ENCODE measurements at places on chromosomes 6 and 20.

DNA sequence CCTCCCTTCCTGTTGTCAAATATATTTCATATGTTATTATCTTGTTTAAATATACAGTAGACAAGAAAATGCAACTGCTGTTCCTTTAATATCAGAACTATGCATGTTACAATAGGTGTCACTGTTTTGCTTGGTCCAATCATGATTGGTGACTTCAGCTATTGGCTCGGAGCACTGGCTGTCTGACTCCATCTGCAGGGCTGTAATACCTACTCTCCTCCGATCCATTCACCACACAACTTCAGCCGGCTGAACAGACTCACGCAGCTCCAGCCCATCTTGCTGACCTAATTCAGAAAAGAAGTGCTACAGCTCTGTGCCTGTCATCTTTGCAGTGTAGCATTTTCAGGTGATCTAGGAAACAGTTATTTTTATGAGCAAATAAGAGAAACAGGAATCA lies at the start of gene BTBD3:
BTBD3 (plus strand) TSS at position 231 of the 400 bp plus-strand sequence. CDS start 383 bp downstream, outside the sequence.
- DNase-seq = peak; percentile 92

GRCh38 chr6:137342607-137343190 lies 123.5 kb upstream of the IFNGR1 start:
- DNase-seq = no peak

DNA sequence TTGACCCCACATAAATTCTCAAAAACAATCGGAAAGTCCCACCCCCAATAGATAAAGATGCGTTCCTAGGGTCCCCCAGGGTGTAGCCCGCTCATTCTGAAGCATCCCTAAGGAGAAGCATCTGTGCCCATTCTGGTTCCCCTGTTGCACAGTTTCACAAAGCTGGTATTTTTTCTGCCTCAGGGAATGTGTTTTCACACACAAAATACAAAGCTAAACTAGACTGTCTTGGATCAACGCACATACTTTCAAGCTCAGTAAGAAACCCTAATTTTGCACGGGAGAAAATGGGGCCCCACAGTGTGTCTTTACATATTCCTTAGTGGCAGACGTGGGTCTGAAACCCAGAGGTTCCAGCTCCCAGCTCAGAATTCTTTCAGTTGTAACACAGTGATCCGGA lies 6.1 kb downstream of the FOXQ1 start:
- no peak for DNase-seq

DNA sequence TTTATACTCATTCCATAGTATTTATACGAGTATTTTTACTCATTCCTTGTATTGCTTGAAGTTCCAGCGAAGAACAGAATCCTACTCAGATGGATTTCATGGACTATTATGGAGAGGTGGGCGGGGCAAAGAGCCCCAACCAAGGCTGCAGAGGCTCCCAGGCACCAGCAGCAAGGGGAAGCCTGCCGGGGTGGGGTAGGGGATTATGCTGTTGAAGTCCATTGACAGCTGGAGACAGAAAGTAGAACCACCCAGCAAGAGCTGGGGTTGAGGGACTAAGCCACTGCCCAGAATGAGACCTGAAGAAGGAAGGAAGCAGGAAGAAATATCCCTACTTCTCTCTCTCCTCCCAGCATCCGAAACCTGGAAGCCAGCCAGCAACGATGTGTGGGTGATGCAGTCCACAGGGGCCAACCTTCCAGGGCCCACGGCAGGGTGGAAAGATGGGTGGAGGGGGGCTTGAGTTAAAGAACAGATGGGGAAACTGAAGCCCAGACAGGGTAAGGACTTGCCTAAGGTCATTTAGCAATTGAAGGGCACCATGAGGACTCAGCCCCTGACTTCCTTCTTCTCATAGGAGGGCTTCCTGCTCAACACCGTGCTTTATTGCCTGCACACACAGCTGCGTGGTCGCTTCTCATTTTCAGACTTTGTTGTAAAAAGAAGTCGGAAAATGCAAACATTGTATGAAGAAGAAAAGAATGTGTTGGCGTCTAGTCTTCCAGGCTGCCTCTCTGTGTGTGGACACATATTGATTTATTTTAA lies 18.3 kb upstream of the GTSF1L start:
- DNase-seq = no peak

GRCh38 chr6:81003156-81003555 lies 749.3 kb downstream of the TENT5A start:
- DNase-seq = no peak

DNA sequence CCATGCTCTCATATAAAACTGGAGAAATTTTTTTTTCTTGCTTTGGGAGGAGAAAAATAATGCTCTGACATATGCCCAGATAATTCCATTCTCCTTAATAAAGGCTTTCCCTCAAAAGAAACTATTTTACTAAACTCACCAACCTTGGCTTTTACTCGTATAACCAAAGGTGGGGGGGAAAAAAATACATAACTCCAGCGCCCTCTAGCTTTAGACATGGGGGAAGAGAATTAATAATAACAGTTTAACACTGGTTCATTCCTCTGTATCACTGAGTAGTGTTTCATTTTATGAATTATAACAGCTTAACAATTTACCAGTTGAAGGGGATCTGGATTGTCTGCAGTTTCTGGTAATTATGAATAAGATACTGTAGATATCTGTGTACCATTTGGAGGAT lies 1226.1 kb downstream of the GRIK2 start:
- DNase-seq = peak; percentile 7

DNA sequence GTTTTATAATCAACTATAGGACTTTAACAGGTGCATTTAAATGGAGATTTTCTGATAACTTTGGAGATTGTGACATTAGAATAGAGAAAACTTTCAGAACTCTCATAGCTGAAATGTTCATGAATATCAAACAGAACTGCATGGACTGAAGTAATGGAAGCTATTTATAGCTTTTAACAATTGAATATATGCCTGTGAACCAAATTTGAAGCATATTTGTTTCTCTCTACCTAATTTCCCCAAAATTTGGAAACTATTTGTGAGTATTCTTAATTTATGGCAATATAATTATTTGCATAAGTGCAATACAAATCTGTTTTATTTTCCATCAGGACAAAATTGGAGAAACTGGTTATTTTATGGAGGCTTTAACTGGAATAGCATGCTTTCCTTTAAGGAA lies 96.6 kb downstream of the PLG start:
- DNase-seq = no peak

- DNase-seq = no peak
Observed at GRCh38 chr6:68649669-68650068, 14.6 kb downstream of the ADGRB3 start.

DNA sequence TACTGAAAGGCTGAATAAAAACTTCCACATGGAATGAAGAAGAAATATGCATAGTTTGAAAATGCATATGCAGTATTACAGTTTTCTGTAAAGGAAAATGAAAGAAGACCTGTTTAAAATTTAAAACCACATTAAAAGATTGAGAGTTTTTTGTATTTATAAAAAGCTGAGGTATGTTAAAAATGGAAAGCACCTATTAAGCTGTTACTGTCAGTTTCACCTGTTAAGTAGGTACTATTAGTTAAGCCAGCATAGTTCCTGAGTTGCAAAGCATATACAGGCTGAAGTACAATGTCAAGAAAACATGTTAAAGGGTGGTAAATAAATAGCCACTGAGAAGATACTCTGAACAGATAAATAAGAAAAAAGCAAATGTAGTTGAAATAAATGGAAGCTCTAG lies 69.9 kb downstream of the ATXN1 start:
- DNase-seq = no peak

- DNase-seq = no peak
Observed at GRCh38 chr20:57317789-57318371, 11.7 kb upstream of the SPO11 start.

DNA sequence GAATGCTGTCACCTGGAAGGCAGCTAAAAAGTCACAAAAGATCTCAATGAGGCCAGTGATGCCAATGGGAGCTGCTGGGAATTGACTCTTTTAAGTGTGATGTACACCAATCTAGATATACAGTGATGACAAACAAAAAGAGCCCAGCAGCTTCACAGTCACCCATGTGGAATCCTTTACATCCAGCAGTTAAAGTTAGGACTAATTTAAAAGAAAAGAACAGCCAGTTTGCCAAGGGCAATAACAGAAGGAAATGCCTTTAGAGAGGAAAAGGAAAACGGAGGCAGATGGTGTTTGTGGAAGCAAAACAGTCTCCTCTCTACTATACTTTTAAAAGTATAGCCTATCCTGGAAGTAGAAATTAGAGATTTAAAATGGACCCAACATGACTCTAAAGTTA lies 873.5 kb downstream of the EPHA7 start:
- DNase-seq = no peak

DNA sequence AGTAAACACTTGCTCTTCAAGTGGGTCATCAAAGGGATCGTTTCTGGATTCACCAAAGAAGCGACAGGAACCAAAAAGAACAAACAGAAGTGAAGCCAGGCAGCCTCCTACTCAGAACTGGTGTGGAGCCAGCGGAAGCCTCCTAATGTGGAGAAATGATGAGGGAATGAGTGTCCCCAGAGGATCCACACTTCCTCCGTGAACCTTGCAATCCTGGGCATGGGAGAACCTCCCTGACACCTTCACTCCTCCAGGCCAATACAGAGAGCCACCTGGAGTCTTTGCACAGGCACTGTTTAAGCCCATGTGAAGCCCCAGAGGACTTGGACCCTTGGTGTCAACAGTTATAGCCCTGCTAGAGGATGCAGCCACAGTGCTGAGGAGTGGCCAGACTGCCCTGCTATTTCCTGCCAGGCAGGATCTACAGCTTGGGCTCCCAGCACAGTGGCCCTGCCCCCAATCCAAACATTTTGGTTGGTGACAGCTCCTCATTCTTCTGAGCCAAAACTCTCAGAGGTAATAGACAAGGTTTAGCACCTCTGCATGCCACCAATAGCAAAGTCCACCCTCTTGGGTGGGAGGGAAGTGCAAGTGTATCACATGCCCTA lies 23.2 kb upstream of the SERINC1 start:
- no peak for DNase-seq

- no peak for DNase-seq
Observed at GRCh38 chr20:2365666-2366065, 15.0 kb upstream of the TGM6 start.

DNA sequence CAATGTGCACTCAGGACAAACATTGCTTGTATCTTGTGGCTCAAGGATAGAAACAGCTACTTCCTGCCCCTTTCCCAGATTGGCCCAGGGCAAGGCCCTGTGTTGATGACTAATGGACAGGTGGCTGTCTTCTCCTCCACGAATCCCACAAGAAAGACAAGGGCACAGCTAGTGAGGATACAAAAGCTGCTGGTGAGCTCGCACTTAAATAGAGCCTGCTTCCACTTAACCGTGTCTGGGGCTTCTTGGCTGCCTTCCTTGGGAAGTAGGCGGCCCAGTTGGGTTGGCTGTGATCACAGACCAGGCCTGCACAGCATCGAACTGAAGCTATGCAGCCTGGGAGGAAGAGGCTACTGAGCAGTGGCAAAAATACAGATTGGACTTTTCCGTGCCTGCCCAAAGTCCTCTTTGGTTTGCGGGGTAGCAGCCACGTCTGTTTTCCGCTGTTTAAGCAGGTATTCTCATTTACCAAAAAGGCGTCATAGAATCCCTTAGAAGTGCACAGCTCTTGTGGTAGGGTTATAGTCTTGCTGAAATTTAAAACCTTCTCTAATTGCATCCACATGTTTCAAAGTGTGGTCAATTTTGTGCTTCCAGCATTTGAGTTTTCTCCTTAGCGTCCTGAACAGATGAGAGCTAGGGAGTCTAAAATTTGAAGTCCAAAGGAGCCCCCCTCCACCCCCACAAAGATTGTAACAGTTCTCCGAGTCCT lies 23.0 kb upstream of the NAA20 start:
- DNase-seq = no peak

DNA sequence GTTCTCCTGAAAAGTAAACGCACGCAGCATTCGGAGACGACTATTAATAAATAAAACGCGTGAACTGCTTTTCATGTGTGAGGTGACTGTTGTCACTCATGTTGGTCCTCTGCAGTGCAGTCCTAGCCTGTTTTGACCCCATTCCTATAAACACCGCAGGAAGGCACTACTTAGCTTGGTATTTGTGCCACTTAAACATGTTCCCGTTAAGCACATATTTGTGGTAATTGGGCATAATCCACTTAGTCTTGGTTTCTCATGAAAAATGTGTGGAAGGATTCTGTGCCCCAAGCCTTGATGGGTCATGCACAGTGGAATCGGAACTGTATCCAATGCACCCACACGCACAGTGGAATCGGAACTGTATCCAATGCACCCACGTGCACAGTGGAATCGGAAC lies 313.9 kb downstream of the THBS2 start:
- no peak for DNase-seq

DNA sequence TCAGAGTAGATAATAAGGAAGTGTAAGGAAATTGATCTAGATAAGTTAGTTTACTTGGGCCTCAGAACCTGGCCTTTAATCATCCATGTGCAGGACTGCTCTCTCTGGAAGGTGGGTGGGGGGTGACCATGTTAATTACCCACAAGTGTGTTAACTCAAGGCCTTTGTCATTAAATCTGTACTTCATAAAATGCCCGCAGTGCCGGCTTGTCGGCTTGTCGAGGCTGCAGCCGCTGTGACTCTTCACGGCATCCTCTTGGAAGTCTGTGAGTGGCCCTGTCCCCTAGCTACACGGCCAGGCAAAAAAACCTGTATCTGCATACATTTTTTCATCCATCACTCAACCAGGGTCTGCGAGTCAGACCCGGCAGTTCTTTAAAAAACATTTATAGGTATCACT lies 70.9 kb upstream of the ASCC3 start:
- no peak for DNase-seq

DNA sequence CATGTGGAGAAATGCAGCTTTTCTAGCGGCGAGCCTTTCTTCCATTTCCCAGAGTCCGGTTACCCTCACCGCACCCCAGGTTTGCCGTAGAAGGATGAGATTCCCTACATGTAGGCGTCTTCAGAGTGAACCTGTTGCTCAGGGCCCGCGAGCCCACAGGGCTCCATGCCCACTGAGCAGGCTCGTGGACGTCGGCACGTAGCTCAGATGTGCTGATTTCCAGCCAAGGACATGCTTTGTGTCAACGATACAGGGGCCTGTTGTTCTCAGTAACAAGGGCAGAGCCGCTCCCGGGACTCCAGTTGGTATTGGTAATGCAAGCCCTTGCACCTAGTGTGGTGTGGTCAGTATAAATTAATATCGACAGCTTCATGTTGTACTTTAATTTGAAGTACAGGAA lies 159.6 kb downstream of the MTHFD1L start:
- DNase-seq = no peak

- no peak for DNase-seq
Observed at GRCh38 chr6:143598466-143599080, 79.2 kb upstream of the PHACTR2 start.

GRCh38 chr6:37669306-37669705 lies 28.4 kb downstream of the MDGA1 start:
- no peak for DNase-seq

All from NCI-H146 (cell line).